MCF 10A (cell line): ENCODE measurements at places on chromosomes 4 and X.

GRCh38 chr4:124055896-124056295 lies 656.6 kb downstream of the ANKRD50 start:
- no peaks in the 10 kb centered on the region for H3K36me3 ChIP-seq
- H3K27ac ChIP-seq, result no peak overlapping the region
- H3K27me3 ChIP-seq, result no peaks in the 10 kb centered on the region

DNA sequence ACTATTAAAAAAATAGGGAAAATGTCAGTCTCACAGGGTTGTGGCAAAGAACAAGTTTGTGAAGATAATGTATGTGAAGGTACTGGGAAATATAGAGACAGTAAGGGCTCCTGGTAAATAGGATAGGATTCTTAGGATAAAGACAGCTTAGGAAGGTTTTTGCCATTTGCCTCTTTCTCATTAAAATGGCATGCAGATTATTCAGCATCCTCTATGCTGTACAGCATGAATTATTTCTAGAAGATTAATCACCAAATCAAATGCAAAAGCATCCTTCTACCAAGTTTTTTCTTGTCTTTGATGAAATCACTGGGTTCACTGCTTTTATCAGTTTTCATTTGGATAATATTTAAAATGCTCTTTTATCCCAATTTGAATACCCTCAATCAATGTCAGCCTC lies 142.8 kb downstream of the NDST3 start:
- no peaks in the 10 kb centered on the region for H3K36me3 ChIP-seq
- H3K4me1 ChIP-seq, result peaks cover 6% of the 10 kb centered on the region
- no peak overlapping the region for H3K27ac ChIP-seq
- DNase-seq, result no peak
- no peak overlapping the region for H3K4me3 ChIP-seq
- H3K27me3 ChIP-seq, result no peaks in the 10 kb centered on the region

DNA sequence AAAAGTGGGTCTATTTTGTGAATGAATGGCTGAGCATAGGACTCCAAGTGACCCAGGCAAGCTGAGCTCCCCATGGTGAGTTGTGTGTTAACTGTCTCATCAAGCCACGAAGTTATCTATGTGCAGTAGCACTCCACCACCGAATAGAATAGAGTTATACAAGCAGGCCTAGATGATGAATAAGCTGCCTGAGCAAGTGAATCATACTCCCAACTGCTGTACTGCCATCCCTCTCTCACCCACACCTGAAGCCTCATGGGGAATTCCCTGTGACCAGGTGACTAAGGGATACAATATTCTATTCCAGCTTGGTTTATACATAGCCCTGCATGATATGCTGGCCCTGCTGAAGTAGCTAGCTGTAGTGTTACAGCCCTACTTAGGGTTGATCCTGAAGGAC lies 38.7 kb downstream of the KDM5C start:
- no peak overlapping the region for H3K27ac ChIP-seq
- no peaks in the 10 kb centered on the region for H3K27me3 ChIP-seq
- no peaks in the 10 kb centered on the region for H3K4me1 ChIP-seq
- H3K4me3 ChIP-seq, result no peak overlapping the region

DNA sequence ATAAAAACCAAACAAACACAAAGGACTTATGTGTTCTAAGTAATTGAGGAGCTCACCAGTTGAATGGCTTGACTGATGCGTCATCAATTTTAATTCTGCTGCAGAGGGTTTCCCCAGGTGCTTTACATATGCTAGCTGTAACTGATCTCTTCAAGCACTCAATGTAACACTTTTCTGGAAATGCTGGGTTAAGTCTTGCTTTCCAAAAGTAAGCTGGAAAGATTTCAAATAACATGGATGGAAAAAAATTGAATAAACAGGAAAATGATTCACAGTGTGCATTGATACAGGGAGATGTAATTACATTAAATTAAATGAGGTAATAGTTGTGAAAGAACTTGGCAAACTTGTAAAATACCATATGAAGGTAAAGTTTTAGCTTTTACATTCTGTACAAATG lies 186.7 kb upstream of the WDFY3 start:
- no peak overlapping the region for H3K27ac ChIP-seq
- DNase-seq, result peak; percentile 58
- H3K27me3 ChIP-seq, result no peaks in the 10 kb centered on the region
- H3K4me3 ChIP-seq, result no peak overlapping the region

DNA sequence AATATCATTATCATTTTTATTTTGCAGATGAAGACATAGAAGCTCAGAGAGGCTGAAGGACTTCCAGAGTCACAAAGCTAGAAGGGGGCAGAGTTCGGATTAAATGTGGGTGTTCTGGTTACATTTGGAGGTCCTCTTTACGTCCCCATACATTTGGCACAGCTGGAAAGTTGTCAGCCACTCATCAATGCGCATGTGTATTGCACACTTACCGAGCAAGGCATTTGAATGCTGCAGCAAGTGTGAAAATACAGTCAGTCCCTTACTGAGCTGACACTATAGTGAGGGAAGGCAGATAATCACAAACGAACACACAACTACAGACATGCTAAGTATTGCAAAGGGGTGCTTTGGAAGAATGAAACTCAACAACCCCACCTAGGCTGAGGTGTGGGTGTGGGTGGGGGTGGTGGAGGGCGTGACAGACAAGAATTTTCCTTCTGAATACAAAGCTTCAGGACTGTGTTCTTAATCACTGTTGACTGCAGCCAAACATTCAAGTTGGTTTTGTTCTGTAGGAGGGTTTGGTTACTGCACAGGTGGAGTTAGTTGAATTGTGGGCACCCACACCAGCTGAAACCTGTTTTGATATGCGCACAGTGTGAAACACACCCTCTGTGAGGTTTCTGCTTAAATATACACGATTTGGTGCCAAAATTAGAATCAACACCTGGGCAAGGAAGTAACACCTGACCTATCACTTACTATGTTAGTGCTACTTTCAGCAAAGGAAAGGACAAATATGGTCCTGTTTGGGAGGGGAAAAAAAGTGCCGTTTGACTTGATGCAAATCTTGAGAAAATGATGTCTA lies 72.4 kb downstream of the COQ2 start:
- H3K36me3 ChIP-seq, result no peaks in the 10 kb centered on the region
- no peak overlapping the region for H3K4me3 ChIP-seq
- H3K27ac ChIP-seq, result peak overlapping the region; percentile 10
- DNase-seq, result peak; percentile 44

- peaks cover 4% of the 10 kb centered on the region for H3K36me3 ChIP-seq
- peaks cover 56% of the 10 kb centered on the region for H3K4me1 ChIP-seq
- H3K27me3 ChIP-seq, result no peaks in the 10 kb centered on the region
Measured at GRCh38 chr4:98657531-98658286, 702 bp downstream of the TSPAN5 start.

DNA sequence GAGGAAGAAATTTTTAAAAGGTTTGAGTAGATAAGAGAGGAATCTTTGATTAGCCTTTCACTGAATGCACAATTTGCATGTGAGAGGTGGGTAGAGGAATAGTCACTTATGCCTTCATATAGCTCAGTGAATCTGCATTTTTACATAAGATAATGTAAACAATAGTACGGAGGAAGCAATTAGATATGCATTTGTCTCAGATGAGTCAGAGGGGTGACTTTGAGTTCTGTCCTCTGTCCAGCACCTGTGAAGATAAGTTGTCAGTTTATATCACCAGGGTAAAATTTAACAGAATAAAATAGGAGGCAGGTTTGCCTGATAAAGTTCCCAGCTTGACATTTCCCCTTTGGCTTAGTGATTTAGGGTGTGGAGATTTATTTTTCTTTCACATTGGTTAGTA lies 841.9 kb downstream of the PCDH18 start:
- H3K4me1 ChIP-seq, result peaks cover 7% of the 10 kb centered on the region
- no peak overlapping the region for H3K4me3 ChIP-seq
- no peak overlapping the region for H3K27ac ChIP-seq
- DNase-seq, result peak; percentile 8
- no peaks in the 10 kb centered on the region for H3K27me3 ChIP-seq
- no peaks in the 10 kb centered on the region for H3K36me3 ChIP-seq

DNA sequence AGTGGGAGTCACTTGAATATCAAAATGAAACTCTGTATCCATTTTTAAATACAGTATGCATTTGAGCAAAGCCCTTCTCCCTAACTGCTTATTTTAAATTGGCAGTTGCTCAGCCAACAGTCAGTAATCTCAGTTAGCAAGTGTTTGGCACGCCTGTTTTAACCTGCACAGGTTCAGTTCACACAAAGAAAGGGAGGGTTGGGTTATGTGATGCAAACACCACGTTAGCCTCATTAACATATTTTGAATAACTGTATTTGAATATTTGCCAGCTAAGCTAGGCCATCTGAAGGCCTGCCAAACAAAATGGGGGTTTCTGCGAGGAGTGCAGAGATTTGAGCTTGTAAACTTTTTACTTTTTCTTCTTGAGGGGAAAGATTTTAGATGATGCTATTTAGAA lies 19.8 kb downstream of the GAB1 start:
- peak overlapping the region; percentile 80 for H3K27ac ChIP-seq
- no peaks in the 10 kb centered on the region for H3K27me3 ChIP-seq
- DNase-seq, result peak; percentile 76
- no peak overlapping the region for H3K4me3 ChIP-seq
- H3K36me3 ChIP-seq, result no peaks in the 10 kb centered on the region
- peaks cover 59% of the 10 kb centered on the region for H3K4me1 ChIP-seq

DNA sequence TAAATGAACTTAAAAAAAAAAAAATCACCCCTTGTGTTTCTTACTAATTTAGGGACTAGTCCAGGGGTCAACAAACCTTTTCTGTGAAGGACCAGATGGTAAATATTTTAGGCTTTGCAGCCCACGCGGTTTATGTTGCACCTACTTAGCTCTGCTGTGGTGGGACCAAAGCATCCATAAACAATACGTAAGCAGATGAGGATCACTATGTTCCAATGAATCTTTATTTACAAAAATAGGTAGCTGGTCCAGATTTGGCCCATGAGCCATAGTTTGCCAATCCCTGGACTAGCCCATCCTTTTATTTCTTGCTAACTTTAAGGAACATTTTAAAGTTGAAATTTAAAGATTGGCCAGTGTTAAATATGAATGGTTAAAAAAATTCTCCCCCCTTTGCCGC lies 95.3 kb downstream of the AFF1 start:
- H3K27me3 ChIP-seq, result no peaks in the 10 kb centered on the region
- H3K4me1 ChIP-seq, result peaks cover 20% of the 10 kb centered on the region
- peak overlapping the region; percentile 67 for H3K27ac ChIP-seq
- peaks cover 12% of the 10 kb centered on the region for H3K36me3 ChIP-seq
- no peak for DNase-seq

DNA sequence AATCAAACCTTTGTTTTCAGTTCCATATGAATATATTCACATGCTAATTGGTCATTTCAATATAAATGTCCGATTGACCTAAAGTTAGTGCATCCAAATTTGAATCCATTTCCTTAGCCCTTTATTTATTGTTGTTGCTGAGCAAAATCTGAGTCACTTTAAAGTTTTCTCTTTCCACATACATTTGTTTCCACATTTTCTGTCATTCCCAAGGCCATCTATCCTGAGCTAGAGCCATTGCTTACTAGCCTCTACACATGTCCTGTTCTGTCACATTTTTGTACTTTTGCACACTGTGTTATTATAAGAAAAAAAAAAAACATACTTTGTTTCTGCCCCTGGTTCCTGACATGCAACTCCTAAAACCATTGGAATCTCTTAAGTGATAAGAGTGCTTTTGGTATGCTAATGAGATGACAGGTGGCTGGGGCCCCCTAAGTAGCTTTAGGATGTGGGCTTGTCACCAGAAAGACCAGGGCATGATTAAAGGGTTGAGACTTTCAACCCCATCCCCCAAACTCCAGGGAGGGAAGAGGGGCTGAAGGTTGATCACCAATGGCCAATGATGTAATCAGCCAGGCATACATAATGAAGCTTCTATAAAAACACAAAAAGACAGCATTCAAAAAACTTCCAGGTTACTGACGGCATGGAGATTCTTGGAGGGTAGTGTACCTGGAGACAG lies 353.3 kb upstream of the MAGEB16 start:
- no peaks in the 10 kb centered on the region for H3K27me3 ChIP-seq
- DNase-seq, result no peak
- H3K36me3 ChIP-seq, result no peaks in the 10 kb centered on the region

- no peaks in the 10 kb centered on the region for H3K4me1 ChIP-seq
- H3K27me3 ChIP-seq, result no peaks in the 10 kb centered on the region
- no peaks in the 10 kb centered on the region for H3K36me3 ChIP-seq
- H3K27ac ChIP-seq, result no peak overlapping the region
- H3K4me3 ChIP-seq, result no peak overlapping the region
Measured at GRCh38 chr4:24995346-24995919, 35.3 kb downstream of the LGI2 start.

GRCh38 chr4:169163495-169163894 lies 107.3 kb downstream of the SH3RF1 start:
- DNase-seq, result no peak
- H3K4me1 ChIP-seq, result peaks cover 24% of the 10 kb centered on the region
- no peaks in the 10 kb centered on the region for H3K27me3 ChIP-seq
- no peak overlapping the region for H3K27ac ChIP-seq
- H3K4me3 ChIP-seq, result no peak overlapping the region
- no peaks in the 10 kb centered on the region for H3K36me3 ChIP-seq

DNA sequence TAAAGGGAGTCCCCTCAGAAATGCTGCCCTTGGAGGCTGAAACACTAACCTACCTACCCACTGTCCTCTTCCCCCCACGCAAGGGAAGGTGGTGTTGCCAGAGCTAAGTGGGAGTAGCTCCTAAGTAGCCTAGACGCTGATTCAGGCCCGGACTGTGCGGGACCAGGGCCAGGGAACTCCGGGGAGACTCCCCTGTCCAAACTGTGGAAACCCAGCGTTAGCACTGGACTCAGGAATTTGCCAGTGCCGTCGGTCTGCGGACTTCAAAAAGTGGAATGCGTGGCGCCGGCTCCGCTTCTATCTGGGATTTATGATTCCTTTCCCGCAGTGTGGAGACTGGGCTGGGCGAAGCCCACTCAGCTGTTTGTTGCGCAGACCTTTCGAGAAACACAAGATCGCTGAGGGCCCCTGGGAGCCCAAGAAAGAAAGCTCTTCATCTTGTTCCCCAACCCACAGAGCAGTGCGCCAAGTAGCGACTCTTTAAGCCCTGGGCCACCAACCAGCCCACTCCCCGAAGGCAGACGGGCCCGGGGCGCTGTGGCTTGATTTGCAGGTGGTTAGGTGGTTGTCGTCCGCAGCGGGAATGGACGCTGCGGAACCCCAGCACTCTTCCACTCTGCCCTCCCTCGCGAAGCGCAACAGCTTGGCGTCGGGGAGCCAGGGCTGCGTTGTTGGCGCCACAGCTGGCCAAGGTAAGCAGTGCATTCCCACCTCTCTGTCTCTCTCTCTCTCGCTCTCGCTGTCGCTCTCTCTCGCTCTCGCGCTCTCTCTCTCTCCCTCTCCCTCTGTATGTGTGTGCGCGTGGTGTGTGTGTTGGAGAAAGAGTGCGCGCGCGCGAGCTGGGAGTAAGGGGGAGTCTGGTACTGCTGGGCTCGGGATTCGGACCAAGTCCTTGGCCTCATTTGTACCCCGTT lies 2.0 kb downstream of the TMEM255A start:
- H3K27ac ChIP-seq, result no peak overlapping the region
- no peaks in the 10 kb centered on the region for H3K36me3 ChIP-seq
- no peaks in the 10 kb centered on the region for H3K4me1 ChIP-seq
- peaks cover 18% of the 10 kb centered on the region for H3K27me3 ChIP-seq
- H3K4me3 ChIP-seq, result peak overlapping the region; percentile 73

DNA sequence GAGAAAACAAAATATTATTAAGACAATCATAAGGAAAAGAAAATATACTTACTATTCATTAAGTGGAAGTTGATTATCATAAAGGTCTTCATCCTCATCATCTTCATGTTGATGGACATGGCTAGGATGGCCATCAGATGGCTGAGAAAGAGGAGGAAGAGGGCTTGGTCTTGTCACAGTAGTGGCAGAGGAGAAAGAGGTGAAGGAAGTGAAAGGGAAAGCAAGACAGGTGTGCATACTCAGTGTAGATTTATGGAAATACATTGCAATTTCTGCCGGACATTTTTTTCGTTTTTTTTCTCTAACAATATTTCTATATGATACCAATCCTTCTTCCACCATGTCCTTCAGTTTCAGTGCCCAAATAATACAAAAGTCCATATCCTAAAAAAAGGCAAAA lies 1409.8 kb downstream of the PCDH7 start:
- no peaks in the 10 kb centered on the region for H3K27me3 ChIP-seq
- H3K4me1 ChIP-seq, result peaks cover 11% of the 10 kb centered on the region
- H3K4me3 ChIP-seq, result no peak overlapping the region
- H3K27ac ChIP-seq, result peak overlapping the region; percentile 52
- no peak for DNase-seq
- H3K36me3 ChIP-seq, result no peaks in the 10 kb centered on the region
